Spinal cord (tissue), 10 donors: ENCODE measurements at places on chromosomes 13 and 19.
A peak's percentile ranks its signal among the peaks of the same experiment; 100 is the strongest.

GRCh38 chr13:25222740-25223139 is 50.7 kb upstream of the AMER2 start:
- DNase-seq = no peak

DNA sequence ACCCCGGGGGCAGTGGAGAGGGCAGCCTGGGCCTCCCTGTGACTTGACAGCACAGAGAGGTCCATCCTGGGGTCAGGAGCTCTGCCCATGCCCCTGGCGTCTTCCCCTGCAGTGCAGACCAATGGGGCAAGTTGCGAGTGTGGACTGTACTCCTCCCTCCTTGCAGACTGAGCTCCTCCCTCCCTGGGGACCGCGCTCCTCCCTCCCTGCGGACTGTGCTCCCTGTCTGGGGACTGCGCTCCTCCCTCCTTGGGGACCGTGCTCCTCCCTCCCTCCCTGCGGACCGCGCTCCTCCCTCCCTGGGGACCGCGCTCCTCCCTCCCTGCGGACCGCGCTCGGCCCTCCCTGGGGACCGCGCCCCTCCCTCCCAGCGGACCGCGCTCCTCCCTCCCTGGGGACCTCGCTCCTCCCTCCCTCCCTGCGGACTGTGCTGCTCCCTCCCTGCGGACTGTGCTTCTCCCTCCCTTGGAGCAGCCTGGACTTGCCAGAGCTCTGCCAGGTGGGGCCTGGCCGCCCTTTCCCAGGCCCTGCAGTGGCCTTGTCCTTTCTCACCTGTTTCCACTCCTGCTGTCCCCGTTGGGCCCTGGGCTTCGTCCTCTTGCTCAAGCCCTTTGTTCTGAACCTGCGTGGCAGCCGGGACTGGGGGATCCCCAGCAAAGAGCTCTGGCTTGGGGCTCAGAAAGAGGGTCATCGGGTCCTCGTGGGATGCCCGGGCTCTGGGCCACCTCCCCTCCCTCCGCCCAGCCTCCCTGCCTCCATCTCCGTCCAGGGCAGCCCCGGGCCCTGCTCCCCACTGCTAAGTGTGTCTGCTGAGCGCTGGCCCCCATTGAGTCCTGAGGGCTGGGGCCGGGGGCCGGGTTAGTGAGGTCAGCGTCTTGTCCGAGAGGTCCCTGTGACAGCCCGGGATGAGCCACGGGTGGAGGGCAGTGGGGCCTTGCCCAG is 6.8 kb downstream of the GAMT start:
- no peak for DNase-seq

- no peak for DNase-seq
Measured at GRCh38 chr13:102779436-102780159, 6.0 kb upstream of the TEX30 start.

- no peak for DNase-seq
Measured at GRCh38 chr19:43763473-43763939, 8.7 kb upstream of the SMG9 start.

- DNase-seq = no peak
Measured at GRCh38 chr19:3914199-3914598, 18.7 kb upstream of the NMRK2 start.

- peak; percentile 57 for DNase-seq
Measured at GRCh38 chr19:6632002-6632621, 37.8 kb downstream of the TNFSF14 start.
